ENCODE measurements at places on chromosomes 7 and 10.

DNA sequence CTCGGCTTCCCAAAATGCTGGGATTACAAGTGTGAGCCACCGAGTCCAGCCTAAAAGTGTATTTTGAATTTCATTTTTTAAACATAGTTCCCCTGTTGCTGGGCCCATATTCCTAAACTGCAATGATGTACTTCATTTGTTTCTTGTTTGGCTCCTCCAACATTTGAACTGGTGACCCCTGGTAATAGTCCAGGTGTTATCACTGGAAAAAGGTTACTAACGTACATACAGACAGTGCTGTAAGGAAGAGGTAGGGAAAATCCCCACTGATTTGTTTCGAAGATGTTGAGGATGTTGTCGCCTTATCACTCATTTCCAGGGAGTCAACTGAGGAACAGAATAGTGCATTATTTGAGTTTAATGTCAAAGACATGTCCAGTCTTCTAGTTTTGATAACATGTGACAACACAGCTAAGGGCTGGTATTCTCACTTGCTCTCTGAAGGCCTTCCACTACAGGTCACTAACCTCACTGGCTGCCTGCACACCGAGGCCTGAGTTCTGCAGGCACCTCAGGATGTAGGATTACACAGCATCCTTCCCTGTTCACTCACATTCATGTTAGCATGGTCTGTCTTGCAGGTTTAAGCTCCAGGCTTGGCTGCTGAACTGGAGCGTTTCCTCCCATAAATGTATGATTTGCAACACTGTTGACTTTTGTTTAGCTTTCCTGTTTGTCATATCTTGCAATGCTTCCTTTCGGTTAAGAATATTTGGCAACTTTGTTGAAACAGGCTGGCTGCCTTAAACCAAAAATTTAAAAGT is 362.8 kb downstream of the INHBA start:
- no peak for DNase-seq

- no peak for DNase-seq
Observed at GRCh38 chr10:129851941-129852640, 112.0 kb downstream of the EBF3 start.

- peak; percentile 36 for DNase-seq
Observed at GRCh38 chr10:104614245-104614831, 26.8 kb upstream of the SORCS3 start.

DNA sequence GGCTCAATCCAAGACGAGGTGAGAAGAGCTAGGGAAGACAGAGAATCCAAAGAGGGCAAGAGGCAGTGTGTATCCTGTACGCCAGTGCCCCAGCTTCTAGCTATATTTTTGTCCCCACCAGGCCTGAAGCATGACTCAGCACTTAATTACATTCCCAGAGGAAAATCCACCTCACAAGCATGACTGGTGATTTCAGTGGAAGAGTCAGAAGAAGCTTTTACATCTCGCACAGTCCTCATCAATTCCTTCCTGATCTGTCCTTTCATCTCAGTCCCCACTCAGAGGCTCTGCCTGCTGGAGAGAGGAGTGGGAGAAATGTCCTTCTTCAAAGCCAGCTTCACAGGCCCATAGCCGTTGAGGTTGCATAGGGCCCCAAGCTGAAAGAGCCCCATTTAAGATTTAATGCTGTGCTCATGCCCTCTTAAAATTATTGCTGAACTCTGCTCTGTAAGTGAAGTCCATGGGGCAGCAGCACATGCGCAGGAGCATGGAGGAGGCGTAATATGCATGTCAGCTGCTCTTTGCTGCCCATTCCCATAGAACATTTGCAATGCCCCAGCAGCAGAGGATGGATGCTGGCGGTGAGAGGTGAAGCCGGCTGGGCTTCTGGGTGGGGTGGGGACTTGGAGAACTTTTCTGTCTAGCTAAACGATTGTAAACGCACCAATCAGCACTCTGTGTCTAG is 39.0 kb upstream of the AOAH start:
- DNase-seq = no peak

- DNase-seq = no peak
Observed at GRCh38 chr10:109819807-109820206, 103.5 kb downstream of the XPNPEP1 start.

DNA sequence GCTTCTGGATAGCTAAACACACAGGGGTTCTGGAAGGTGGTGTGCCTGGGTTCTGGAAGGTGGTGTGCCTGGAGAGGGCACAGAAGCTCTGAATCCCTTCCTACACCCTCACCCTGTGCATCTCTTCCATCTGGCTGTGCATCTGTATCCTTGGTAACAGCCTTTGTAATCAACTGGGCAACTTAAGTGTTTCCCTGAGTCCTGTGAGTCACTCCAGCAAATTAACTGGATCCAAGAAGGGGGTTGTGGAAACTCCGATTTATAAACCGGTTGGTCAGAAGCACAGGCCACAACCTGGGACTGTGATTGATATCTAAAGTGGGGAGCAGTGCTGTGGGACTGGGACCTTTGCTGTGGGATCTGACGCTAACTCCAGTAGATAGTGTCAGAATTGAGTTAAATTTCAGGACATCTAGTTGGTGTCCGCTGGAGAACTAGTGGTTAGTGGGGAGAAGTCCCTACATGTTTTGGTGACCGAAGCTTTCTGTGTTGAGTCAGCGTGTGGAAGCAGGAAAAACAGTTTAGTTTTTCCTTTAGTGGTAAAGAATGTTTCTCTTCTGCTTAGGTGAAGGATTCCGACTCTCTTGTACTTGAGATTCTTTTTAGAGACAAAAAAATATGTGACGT is 228.1 kb downstream of the BMPER start:
- no peak for DNase-seq

DNA sequence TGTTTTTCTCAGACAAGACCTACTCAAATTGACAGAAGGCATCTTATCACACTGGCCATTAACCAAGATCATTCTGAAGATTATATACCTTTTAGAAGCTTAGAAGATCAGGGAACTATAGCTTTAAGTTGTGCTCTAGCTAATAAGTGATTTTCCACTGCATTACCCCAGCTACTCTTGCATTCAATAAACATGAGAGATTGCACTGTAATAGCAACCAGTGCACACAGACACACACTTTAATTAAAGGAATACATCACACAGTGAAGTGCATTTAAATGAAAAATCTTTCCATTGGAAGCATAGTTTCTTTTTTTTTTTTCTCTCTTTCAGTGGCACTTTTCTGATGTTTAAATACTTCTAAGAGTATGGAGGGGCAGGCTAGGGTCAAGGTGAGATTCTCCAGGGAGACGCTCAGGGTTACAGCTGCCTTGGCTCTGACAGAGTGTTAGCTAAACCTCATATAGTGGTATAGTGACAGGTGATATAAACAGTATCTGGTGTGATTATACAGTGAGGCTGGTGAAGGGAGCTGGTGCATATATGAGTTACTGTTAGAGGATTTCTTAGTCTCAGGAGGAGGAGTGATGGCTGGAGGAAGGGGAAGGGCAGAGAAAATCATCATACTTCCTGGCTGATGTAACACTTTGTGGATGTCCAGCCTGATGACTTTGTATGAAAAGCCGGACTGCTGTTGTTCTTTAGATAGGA is 369.5 kb downstream of the SORCS3 start:
- DNase-seq = no peak

GRCh38 chr10:77392236-77392721 is 245.3 kb downstream of the KCNMA1 start:
- no peak for DNase-seq

GRCh38 chr7:150313367-150313809 is 9.8 kb upstream of the LRRC61 start:
- no peak for DNase-seq

DNA sequence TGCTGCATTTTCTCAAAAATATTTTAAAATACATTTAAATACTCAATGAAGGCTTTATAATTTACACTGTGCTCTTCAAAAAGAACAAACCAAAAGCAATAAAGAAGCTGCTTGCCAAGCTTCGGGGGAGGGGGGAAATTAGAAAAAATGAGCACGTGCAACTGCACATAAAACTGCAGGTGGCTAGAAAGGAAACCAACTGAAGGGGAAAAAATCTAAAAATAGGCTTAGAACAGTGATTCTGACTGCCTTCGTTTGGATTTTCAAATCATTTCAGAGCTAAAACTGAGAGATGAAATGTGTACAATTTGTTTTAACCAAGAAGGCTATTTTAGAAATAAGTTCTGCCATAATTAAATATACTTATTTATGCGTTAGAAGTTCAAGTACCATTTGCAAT is 61.4 kb downstream of the ABI1 start:
- no peak for DNase-seq

GRCh38 chr7:91292506-91292905 is 28.3 kb downstream of the FZD1 start:
- no peak for DNase-seq

- DNase-seq = no peak
Observed at GRCh38 chr7:139656387-139656786, 121.4 kb downstream of the HIPK2 start.

DNA sequence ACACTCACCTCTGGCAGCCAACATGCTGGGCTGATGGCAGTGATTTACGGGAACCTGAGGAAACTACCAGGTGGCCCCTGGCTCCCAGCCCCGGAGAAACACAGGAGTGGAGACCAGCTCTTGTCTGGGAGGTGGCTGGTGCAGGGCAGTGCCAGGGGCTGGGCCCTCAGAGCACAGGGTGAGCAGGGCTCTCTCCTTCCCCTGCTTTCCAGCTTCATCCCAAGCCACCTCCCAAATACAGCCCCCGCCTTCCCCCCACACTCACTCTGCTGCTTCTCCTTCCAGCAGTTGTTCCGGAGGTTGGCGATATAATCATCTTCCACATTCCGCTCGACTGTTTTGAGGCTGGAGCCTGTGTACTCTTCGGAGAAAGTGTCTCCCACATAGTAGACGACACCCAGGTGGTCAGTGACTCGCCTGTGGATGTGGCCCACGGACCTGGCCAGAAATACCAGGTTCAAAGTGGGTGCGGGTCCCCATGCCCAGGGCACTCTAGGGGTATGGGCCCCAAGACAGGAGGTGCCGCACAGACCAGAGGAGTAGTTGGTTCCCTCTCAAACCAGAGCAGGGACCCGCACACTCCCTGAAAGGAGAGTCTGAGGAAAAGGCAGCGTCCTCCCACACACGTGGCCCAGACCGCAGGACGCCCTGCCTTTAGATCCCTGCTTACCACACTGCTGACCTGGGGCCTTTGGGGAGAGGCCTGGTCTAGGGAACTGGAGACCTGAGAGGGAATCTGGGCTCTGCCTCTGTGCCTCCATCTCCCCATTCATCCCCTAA is 18.3 kb downstream of the DNAJB12 start:
- DNase-seq = no peak

GRCh38 chr7:27389496-27389895 is 146.9 kb downstream of the EVX1 start:
- DNase-seq = no peak

GRCh38 chr7:94647295-94647694 is 8.6 kb downstream of the SGCE start:
- DNase-seq = no peak

GRCh38 chr7:98249106-98249505 is 2.9 kb downstream of the TECPR1 start:
- DNase-seq = no peak

- DNase-seq = no peak
Observed at GRCh38 chr10:71255808-71256660, 43.7 kb downstream of the UNC5B start.

GRCh38 chr10:31090894-31091607 is 59.4 kb upstream of the ZNF438 start:
- no peak for DNase-seq

GRCh38 chr7:372546-372931 is 82.6 kb downstream of the FOXL3 start:
- no peak for DNase-seq

- no peak for DNase-seq
Observed at GRCh38 chr10:62632071-62632809, 172.3 kb upstream of the ADO start.

DNA sequence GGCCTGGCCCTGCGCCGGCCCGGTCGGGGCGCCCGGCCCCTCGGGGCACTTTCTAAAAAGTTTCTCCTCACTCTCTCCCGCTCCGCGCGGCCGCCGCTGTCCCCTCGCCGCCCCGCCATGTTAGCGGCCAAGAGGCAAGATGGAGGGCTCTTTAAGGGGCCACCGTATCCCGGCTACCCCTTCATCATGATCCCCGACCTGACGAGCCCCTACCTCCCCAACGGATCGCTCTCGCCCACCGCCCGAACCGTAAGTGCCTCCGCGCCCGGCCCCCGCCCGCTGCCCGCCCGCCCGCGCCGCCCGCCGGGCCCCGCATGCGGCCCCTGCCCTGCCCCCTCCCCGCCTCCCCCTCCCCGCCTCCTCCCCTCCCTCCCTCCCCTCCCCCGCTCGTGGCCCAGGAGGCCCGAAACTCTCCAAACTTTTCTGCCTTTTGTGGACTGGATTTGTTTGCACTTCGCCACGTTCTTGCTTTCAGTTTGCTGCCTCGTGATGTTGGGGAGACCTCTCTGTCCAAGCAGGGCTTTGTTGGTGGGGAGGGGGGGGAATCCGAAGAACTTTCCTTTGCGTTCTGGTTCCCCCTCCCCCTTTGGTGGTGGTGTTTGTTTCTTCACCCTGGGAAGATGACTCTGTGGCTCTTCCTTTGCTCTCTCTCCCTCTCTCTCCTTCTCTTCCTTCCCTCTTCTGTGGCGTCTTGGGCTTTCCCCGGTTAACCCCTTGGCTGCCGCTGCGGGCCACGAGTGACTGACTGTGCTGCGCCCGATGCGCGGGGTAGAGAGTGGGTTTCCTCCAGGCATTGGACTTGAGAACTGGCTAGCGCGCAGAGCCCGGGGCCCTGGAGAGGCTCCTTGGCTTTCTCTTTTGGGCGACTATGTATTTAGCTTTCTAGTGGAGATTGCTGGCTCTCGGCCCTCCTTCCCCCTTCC is 1.6 kb downstream of the TCF7L2 start:
- peak; percentile 20 for DNase-seq

GRCh38 chr7:3168370-3168769 is 124.7 kb upstream of the CARD11 start:
- no peak for DNase-seq

- DNase-seq = no peak
Observed at GRCh38 chr10:35675846-35676245, 33.8 kb upstream of the FZD8 start.

DNA sequence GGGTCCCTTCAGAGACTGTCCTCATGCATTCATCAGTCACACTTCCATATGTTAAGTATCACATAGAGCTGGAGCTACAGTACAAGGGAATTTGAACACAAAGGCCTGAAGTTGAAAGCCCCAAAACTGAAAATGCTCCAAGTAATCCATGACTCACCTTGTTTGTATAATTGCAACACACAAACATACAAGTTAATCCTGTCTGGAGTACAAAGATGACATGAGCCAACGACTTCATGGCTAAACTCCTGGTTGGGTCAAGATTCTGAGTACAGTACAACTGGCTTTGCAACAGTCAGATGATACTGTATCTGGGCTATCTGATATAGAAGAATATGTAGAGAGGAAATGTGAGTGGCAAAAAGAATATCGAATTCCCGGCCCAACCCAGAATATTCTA is 73.1 kb upstream of the AASS start:
- DNase-seq = no peak

- DNase-seq = no peak
Observed at GRCh38 chr7:155219154-155219531, 78.5 kb upstream of the INSIG1 start.

GRCh38 chr7:69399401-69399800 is 198.9 kb upstream of the AUTS2 start:
- no peak for DNase-seq

GRCh38 chr10:67666416-67667034 is 29.5 kb downstream of the CTNNA3 start:
- peak; percentile 58 for DNase-seq

GRCh38 chr7:33885290-33886148 is 19.8 kb upstream of the BMPER start:
- no peak for DNase-seq
